ENCODE measurements at places on chromosomes 2 and 18.
A peak's percentile ranks its signal among the peaks of the same experiment; 100 is the strongest.

DNA sequence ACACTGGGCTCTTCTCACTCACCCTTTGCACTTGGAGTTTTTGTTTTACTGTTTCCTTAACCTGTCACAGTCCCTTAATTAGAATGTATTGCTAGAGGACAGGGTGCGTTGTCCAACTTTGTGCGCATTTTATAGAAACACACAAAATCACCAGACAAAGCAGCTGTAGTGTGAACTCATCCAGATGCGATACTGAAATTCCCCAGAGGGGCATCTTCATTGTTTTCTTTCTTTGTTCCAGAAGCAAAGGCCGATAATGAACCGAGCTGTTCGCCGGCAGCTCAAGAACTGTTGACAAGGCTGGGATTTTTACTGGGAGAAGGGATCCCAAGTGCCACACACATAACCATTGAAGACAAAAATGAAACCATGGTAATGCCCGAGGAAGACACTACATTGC lies 137.6 kb downstream of the WDSUB1 start:
- no peak for ATAC-seq

- no peak for ATAC-seq
These were observed 219.3 kb downstream of the UXS1 start for GRCh38 chr2:105974812-105975211.

- no peak for ATAC-seq
These were observed 15.1 kb downstream of the ZCCHC2 start for GRCh38 chr18:62537946-62538345.

DNA sequence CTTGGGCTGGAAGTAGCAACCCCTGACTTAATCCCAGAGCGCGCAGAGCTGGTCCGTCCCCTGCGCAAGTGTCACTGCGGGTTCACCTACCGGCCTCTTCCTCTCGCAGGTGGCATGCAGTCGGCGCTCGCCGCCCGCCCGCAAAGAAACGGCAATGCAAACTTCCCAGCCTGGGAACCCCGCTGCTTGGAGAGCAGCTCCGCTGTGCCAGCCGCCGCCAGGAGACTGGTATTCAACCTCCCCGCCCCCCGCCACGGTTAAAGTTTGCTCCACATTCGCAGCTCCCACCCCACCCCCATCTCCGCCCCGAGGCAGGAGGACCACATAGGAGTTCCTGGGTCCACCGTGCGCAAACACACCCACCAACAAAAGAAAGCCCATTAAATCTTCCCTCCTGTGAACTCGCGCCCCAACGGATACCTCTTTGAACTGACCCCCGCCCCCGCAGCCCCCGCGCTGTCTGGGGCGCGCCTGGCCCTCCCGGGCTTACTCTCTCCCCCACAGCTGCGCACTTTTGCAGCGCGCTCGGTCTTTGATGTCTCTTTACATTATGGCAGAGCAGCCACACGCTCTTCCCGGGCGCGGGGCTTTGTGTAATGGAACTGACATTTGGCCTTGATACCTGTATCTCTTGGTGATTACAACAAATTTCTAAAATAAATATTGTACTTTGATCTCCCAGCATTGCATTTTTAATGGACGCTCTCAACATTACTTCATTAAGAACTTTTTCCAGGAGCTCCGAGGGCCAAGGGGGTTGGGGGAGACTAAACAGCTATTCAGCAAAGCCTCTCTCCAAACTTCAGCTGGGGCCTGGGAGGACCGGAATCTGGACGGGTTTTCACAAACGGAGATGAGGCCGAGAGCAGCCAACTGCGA lies 3.1 kb upstream of the SP5 start:
- no peak for ATAC-seq

DNA sequence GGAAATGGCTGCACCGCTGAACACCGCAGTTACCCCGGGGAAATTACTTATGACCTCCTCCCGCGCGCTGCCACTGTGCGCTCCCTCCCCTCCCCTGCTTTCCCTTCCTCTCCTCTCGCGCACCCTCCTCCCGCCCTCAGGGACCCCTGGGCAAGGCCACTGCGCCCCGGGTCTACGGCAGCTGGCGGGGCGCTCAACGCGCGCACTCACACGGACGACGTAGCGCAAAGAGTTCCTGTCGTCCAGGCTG lies 7.9 kb downstream of the ALPP start:
- ATAC-seq = no peak

DNA sequence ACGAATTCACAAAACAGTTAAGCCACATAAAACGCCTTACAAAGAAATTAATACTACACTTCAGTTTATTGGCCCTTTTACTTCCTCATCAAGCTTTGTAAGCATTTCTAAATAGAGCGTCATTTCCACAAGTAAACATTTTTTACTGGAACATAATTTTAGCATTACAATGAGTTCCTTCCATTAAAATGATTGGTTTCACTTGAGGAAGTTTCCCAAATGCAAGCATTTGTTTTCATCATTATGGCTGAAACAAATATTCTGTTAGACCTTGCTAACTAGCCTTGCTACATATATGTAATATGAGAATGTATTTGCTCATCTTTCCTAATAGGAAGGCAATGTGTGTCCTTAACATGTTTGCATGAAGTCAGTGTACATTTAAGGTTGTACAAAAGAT lies 579.1 kb downstream of the IRS1 start:
- ATAC-seq = no peak

DNA sequence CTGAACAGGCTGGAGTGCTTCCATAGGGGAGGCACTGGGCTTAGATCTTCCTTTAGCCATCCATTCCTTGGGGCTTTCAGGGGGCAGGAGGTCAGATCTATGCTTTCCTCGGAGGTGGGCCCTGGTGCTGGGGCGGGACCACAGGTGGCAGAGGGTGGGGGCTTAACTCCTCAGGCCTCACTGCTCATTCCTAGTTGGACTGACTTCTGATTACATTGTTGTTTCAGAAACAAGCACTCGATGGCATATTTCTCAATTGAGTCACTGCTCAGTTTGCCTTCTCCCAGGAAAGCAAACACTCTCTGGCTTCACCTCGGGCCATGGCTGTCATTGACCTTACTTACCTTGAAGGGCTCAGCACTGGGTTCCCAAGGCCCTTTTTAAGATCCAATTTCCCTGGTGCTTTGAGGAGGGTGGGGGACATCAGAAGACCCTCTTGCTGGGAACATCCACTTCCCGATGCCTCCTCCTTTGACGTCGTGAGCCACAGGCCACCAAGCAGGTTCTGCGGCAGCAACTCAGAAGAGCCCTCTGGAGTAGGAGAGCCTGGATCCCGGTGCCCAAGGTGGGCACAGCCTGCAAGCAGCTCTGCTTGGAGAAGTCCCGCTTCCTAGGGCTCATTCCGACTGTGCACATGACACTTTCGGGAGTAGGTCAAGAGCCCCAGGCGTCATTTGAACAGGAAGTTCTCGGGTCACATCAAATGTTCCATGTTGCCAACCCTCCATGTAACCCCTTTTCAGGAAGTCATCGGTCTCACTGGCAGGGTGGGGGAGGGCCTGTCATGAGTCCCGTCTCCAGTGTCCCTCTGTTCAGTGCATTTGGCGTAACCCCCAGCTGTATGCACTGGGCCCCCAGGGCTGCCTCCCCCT lies 40.6 kb downstream of the SDC1 start:
- no peak for ATAC-seq

- ATAC-seq = no peak
These were observed 321.0 kb downstream of the MEIS1 start for GRCh38 chr2:66755974-66756373.

DNA sequence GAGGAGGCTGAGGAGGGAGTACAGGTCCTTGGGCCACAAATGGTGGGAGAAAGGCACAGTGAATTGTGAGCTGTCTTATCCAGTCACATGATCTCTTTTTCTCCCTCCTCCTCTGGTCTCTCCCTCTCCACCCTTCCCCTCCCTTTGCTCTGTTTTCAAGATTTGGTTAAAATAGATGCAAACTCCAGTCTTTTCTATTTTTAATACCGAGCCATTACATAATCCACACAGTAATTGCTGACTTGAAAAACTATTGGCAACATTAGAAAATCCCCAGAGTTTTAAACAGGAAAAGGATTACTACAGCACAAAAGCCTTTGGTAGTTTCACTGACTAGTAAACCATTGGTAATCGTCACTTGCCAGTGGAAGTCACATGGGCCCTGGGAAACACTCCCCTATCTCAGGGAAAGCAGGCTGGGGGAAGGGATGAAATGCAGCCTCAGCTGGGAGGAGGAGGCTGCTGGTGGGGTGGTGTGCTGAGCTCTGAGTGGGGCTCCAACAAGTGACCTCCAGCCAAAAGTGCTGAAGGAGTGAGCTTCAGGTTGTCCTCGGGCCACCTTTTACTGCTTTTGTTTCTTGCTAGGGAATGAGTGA lies 57.4 kb upstream of the PCBP1 start:
- ATAC-seq = no peak

GRCh38 chr2:68775272-68775842 lies 40.7 kb downstream of the ARHGAP25 start:
- no peak for ATAC-seq

DNA sequence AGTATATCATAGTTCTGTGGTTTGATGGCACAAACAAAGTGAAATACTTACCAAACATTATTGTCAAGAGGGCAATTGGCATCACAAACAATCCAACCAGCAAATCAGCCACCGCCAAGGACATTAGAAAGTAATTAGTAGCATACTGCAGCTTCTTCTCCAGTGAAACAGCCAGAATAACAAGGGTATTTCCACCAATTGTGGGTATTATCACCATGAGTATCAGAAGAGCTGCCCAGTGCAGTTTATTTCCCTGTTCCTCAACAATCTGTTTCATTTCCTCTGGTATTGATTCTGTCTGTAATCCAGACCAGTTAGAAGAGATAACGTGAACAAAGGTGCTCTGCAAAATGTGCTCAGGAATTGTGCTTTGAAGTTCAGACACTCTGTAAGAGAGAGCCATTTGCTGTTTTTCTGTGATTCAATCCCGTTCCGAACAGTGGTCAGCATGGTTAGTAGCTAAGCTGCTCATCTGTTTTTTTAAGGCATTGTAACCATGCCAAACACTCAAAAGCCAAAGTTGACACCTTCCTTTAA lies 1.4 kb downstream of the HTR2B start:
- no peak for ATAC-seq

- no peak for ATAC-seq
These were observed 43.9 kb downstream of the LRATD1 start for GRCh38 chr2:14676371-14676770.

GRCh38 chr2:61363580-61363979 lies 107.3 kb downstream of the USP34 start:
- ATAC-seq = peak; percentile 27

GRCh38 chr2:102950371-102950946 lies 188.6 kb downstream of the TMEM182 start:
- ATAC-seq = no peak

DNA sequence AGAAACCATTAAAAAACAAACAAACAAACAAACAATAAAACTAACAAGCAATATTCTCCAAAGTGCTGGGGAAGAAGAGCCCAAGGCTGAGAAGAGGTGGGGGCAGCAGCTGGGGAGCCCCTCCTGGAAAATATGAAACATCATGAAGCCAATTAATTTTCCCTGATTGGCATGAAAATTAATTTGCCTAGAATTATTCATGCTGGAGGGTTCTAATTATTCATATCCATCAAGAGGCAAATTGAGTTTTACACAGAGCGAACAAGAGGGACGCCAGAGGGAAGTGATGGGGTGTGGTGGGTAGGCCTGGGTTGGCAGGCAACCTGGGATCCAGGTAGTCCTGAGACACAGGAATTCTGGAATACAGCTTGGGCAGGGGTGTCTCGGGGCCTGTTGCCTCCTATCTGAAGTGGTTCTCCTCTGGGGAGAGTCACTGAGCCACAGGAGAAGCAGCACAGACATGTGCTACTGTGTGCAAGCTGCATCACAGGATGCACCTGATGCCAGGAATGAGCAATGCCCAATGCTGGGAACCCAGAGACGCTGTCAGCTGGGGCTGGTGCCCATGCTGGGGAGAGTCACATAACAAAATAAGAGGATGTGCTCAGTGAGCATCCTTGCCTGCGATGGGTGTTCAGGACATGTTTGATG lies 100.5 kb downstream of the TEX51 start:
- ATAC-seq = no peak

GRCh38 chr18:46615720-46616119 lies 41.3 kb downstream of the LOXHD1 start:
- no peak for ATAC-seq

GRCh38 chr2:239523147-239523953 lies 122.5 kb upstream of the HDAC4 start:
- no peak for ATAC-seq

GRCh38 chr2:191435141-191435540 lies 189.9 kb downstream of the MYO1B start:
- ATAC-seq = no peak

- no peak for ATAC-seq
These were observed 318.8 kb upstream of the KCNH7 start for GRCh38 chr2:163157411-163157810.

GRCh38 chr2:228575897-228576296 lies 394.4 kb upstream of the SPHKAP start:
- ATAC-seq = no peak

GRCh38 chr2:178247250-178247649 lies 52.9 kb downstream of the OSBPL6 start:
- no peak for ATAC-seq

DNA sequence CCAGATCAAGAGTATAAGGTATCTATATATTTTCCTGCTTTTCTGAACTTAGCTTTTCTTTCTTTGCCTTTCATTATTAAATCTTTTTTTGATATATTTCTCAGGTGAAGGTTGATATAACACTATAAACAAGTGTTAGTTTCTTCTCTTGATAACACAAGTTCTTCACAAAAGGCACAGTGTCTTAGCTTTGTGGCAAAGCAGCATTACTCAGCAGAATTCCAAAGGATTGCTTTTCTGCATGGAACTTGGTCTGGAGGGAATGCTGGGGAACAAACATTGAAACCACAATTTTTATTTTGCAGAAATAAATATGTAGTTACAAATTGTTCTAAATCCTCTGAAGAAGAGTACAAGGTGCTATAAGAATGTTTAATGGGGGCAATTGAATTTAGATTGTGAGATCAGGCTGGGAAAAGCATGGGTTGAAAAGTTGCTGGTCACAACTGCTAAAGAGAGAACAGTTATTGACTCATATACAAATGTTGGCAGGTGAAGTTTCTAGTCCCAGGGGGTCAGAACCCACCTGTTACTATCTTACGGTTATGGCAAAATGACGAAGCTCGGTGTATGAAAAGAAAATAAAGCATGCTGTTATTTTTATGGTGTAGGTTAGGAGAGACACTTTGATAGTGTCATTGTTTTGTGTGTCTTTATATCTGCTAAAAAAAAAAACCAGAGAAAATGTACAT lies 68.2 kb downstream of the UBR3 start:
- no peak for ATAC-seq

GRCh38 chr2:161245261-161245553 lies 63.0 kb upstream of the PSMD14 start:
- ATAC-seq = no peak

- ATAC-seq = peak; percentile 32
These were observed 756 bp downstream of the ABI2 start for GRCh38 chr2:203328760-203329540.

GRCh38 chr2:105873281-105873680 lies 128.6 kb downstream of the NCK2 start:
- no peak for ATAC-seq

- no peak for ATAC-seq
These were observed 16.0 kb downstream of the EVX2 start for GRCh38 chr2:176067589-176068418.

DNA sequence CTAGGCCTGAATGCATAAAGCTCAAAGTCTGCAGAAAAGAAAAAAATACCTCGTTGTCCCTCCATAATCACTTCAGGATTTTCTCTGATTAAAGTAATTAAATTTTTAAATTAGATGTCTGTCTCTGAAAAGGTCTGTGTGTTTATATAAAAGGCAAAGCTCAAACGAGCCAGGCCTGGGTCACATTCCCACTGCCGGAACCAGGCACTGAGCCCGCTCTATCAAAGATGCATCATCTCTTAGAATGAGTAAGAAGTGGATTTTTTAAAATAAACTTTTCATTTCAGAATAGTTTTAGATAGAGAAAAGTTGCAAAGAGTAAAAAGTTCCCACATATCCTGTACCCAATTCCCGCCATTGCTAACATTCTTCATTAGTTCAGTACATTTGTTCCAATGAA lies 202.1 kb upstream of the KYNU start:
- ATAC-seq = no peak
